ENCODE measurements at places on chromosomes 2 and 18. TPM values are rescaled to one million over a fixed set of nuclear protein-coding genes. Genes with fewer than 3 reads are reported as not detected.

GRCh38 chr2:219272356-219272755 lies 6.8 kb upstream of the DNAJB2 start:
- no peaks in the 10 kb centered on the region for H3K27me3 ChIP-seq
- H3K4me3 ChIP-seq = no peak overlapping the region
- no peak overlapping the region for H3K27ac ChIP-seq
- no peaks in the 10 kb centered on the region for H3K36me3 ChIP-seq
- no peaks in the 10 kb centered on the region for H3K4me1 ChIP-seq
- DNase-seq = no peak

DNA sequence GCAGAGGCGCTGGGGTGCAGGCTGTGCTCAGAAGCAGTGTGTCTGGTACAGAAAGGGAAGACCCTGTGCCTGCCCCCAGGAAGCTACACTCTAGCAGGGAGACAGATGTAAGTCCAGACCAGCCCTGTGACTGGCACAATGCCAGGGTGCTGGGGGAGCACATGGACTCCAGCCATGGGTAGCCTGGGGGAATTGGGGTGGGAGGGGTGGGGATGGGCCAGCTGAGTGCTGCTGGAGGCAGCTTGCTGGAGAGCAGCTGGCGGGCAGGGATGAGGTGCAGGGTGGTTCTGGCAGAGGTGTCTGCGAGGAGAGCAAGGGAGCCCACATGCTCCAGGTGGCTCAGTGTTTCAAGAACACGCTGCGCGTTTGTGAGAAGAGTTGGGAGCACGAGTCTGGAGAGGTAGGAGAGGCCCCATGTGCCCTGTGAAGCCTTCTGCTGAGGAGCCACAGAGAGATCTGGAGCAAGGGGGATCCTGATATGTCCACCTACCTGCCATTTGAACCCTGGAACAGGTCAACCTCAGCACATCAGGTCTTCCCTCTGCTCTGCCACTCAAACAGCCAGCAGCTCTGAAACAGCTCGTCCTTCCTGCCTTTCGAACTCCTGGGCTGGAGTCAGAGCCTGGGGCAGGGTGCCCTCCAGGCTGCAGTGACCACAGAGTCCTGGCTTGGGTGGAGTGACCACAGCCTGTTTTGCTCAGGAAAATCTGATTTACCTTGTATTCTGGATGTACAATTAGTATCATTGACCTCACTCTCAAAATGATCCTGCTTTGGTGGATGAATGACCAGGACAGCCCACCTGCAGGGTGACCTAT lies 15.1 kb downstream of the ALLC start:
- H3K27me3 ChIP-seq = no peaks in the 10 kb centered on the region
- H3K4me1 ChIP-seq = no peaks in the 10 kb centered on the region
- no peaks in the 10 kb centered on the region for H3K36me3 ChIP-seq

- no peaks in the 10 kb centered on the region for H3K36me3 ChIP-seq
- no peaks in the 10 kb centered on the region for H3K4me1 ChIP-seq
- DNase-seq = no peak
Observed at GRCh38 chr2:199977984-199978415, 22.6 kb downstream of the MAIP1 start.

Gene FZD7
- 37.1 TPM for total RNA-seq

Gene AKAIN1
- total RNA-seq = not detected

- no peak for DNase-seq
- no peaks in the 10 kb centered on the region for H3K36me3 ChIP-seq
- peaks cover 46% of the 10 kb centered on the region for H3K4me1 ChIP-seq
- H3K27me3 ChIP-seq = no peaks in the 10 kb centered on the region
- H3K4me3 ChIP-seq = no peak overlapping the region
Observed at GRCh38 chr2:235637896-235638295, 144.1 kb downstream of the AGAP1 start.

GRCh38 chr2:223537651-223538601 lies 64.2 kb downstream of the SCG2 start:
- no peaks in the 10 kb centered on the region for H3K36me3 ChIP-seq
- no peak overlapping the region for H3K27ac ChIP-seq
- DNase-seq = no peak

DNA sequence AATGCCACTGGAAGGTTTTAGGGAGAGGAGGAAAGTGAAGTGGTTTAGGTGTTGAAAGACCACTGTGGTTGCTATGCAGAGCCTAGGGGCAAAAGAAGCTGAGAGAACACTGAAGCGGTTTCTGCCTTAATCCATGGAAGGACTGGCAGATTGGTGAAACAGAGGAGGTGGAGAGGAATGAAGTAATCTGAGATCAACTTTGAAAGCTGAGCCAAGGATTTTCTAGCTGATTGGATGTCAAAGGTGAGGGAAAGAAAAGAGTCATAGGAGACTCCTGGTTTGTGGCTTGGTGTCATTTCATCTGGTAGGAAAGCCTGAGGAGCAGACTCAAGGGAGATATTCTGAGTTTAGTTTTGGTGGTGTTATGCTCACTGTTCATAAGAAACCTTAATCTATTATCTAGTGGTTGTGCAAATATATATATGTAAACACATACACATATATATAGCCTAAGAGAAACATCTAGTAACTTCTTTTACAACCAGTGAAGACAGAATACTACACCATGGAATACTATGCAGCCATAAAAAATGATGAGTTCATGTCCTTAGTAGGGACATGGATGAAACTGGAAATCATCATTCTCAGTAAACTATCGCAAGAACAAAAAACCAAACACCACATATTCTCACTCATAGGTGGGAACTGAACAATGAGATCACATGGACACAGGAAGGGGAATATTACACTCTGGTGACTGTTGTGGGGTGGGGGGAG lies 134.1 kb upstream of the CREB1 start:
- no peak overlapping the region for H3K4me3 ChIP-seq
- no peak for DNase-seq
- no peaks in the 10 kb centered on the region for H3K36me3 ChIP-seq
- H3K27ac ChIP-seq = no peak overlapping the region
- no peaks in the 10 kb centered on the region for H3K4me1 ChIP-seq

- no peak overlapping the region for H3K27ac ChIP-seq
- no peaks in the 10 kb centered on the region for H3K27me3 ChIP-seq
- H3K36me3 ChIP-seq = no peaks in the 10 kb centered on the region
- DNase-seq = no peak
Observed at GRCh38 chr2:18077704-18078103, 199.2 kb downstream of the KCNS3 start.

Gene NTSR2
- not detected for total RNA-seq

Gene ALPI
- not detected for total RNA-seq

Gene TXNDC2
- 0.49 TPM for total RNA-seq

Gene LMAN1
- total RNA-seq = 52.8 TPM

Gene POTEJ
- total RNA-seq = not detected

Gene KRTCAP3
- 3.9 TPM for total RNA-seq

Gene CNTNAP5
- not detected for total RNA-seq

- no peak for DNase-seq
- H3K4me3 ChIP-seq = no peak overlapping the region
- H3K27me3 ChIP-seq = no peaks in the 10 kb centered on the region
- no peaks in the 10 kb centered on the region for H3K4me1 ChIP-seq
- H3K36me3 ChIP-seq = no peaks in the 10 kb centered on the region
- H3K27ac ChIP-seq = no peak overlapping the region
Observed at GRCh38 chr2:120629241-120629895, 106.3 kb upstream of the GLI2 start.

DNA sequence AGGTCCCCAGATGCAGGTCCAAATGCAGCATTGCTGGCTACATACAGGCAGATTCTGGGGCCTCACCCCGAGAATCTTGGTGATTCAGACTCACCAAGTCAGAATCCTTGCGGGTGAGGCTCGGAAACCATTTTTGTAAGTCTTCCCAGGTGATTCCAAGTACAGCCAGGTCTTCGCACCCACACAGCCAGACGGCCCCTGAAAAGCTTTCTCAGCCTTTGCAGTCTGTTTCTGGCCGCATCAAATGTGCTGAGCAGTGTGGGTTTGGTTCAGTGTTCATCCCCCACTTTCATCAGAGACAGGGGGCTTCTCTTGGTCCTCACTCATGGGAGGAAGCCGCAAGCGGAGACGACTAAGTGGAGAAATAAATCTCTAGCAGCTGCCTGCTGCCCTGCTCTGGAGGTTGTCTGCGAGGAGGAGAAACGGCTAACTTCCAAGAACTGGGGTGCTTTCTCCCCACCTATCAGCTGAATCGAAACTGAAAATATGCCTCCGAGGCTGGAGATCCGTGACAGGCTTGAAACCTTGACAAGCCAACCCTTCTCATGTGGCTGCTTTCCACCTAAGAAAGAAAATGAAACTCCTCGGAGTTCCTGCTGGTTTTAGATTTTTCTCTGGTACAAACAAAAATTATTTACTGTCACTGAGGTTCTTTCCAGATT lies 8.9 kb upstream of the TMEM185B start:
- H3K36me3 ChIP-seq = no peaks in the 10 kb centered on the region
- H3K27me3 ChIP-seq = no peaks in the 10 kb centered on the region
- peak overlapping the region; percentile 78 for H3K27ac ChIP-seq
- no peak for DNase-seq
- H3K4me3 ChIP-seq = peak overlapping the region; percentile 36

Gene SPR
- 45.7 TPM for total RNA-seq

GRCh38 chr2:184847331-184847730 lies 249.0 kb downstream of the ZNF804A start:
- H3K27ac ChIP-seq = no peak overlapping the region
- no peak for DNase-seq
- H3K4me3 ChIP-seq = no peak overlapping the region
- H3K36me3 ChIP-seq = no peaks in the 10 kb centered on the region
- no peaks in the 10 kb centered on the region for H3K4me1 ChIP-seq

Gene CROCC2
- total RNA-seq = 0.49 TPM

Gene TET3
- total RNA-seq = 12.3 TPM

GRCh38 chr2:48069769-48070168 lies 163.5 kb upstream of the FBXO11 start:
- H3K4me1 ChIP-seq = no peaks in the 10 kb centered on the region
- no peaks in the 10 kb centered on the region for H3K36me3 ChIP-seq
- no peak overlapping the region for H3K27ac ChIP-seq
- H3K27me3 ChIP-seq = no peaks in the 10 kb centered on the region

Gene COX7A2L
- 83.2 TPM for total RNA-seq

DNA sequence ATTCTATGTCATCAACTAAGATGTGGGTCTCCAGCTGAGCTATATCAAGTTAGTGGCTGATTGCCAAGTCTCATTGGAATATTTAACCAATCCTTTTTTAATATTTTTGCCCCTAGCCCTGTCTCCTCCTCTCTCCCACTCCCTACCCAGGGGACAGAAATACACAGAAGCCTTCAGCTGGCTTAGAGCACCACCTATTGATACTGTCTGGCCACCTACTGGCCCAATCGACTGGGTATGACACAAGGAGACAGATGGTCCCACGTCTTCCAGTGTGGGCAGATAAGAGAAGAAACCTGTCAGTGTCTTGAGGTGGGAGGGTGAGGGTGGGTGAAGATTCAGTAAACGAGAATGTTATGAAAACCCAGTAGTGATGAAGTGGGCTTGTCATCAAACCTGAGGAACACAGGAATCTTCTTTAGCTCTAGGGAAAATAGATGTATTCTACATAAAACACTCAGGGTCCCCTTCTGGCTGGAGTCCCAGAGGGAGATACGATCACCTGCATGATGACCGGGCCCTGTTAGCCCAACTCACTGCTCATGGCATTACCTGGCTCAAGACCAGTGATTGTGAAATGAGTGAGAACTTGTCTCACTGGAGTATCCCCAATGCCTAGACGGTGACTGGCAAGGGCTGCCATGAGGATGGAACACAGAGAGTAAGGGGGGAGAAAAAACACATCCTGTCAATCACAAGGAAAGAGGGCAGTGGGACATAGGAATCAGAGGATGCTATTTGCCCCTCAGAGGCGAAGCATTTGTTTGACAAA lies 26.7 kb downstream of the POLR1A start:
- peaks cover 17% of the 10 kb centered on the region for H3K4me1 ChIP-seq
- DNase-seq = no peak
- H3K36me3 ChIP-seq = no peaks in the 10 kb centered on the region
- no peak overlapping the region for H3K4me3 ChIP-seq
- H3K27ac ChIP-seq = no peak overlapping the region

- no peak overlapping the region for H3K4me3 ChIP-seq
- no peak for DNase-seq
- no peaks in the 10 kb centered on the region for H3K36me3 ChIP-seq
- no peaks in the 10 kb centered on the region for H3K27me3 ChIP-seq
Observed at GRCh38 chr2:3807853-3808252, 104.5 kb downstream of the DCDC2C start.

GRCh38 chr2:66717218-66717905 lies 282.4 kb downstream of the MEIS1 start:
- no peak overlapping the region for H3K27ac ChIP-seq
- no peaks in the 10 kb centered on the region for H3K36me3 ChIP-seq
- no peak for DNase-seq
- no peaks in the 10 kb centered on the region for H3K4me1 ChIP-seq
- no peaks in the 10 kb centered on the region for H3K27me3 ChIP-seq
- H3K4me3 ChIP-seq = no peak overlapping the region

DNA sequence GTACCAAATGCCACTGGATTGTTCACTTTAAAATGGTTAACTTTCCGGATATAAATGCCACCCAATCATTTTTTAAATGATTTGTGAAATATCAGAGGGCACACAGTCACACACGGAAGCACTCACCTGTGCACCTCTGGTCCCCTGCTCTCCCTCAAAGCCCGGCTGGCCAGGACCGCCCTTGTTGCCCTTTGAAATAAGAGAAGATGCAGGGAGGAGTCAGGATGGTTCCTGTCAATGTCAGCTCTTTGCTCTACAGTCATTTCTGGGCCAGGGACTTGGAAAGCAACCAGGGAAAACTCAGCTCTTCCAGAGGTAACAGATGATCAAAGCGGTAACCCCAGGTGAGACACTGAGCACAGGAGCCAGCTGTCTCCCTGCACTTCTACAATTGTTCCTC lies 60.7 kb downstream of the COL6A3 start:
- peaks cover 3% of the 10 kb centered on the region for H3K36me3 ChIP-seq
- peak overlapping the region; percentile 64 for H3K27ac ChIP-seq
- no peaks in the 10 kb centered on the region for H3K27me3 ChIP-seq
- peak; percentile 37 for DNase-seq
- peaks cover 81% of the 10 kb centered on the region for H3K4me1 ChIP-seq
- H3K4me3 ChIP-seq = no peak overlapping the region

- DNase-seq = peak; percentile 79
- no peak overlapping the region for H3K27ac ChIP-seq
- H3K4me1 ChIP-seq = no peaks in the 10 kb centered on the region
- no peak overlapping the region for H3K4me3 ChIP-seq
Observed at GRCh38 chr2:60818272-60818671, 62.2 kb downstream of the PAPOLG start.

Gene CD8B2
- total RNA-seq = 0.74 TPM

GRCh38 chr2:218323526-218324472 lies 31.5 kb upstream of the TMBIM1 start:
- H3K27me3 ChIP-seq = no peaks in the 10 kb centered on the region
- peak overlapping the region; percentile 77 for H3K4me3 ChIP-seq
- H3K27ac ChIP-seq = peak overlapping the region; percentile 85
- DNase-seq = no peak

Gene SP5
- total RNA-seq = 1.7 TPM

GRCh38 chr2:15838481-15839090 lies 101.8 kb upstream of the MYCN start:
- H3K4me1 ChIP-seq = no peaks in the 10 kb centered on the region
- H3K36me3 ChIP-seq = no peaks in the 10 kb centered on the region
- no peak overlapping the region for H3K27ac ChIP-seq
- no peak for DNase-seq

GRCh38 chr2:65576278-65576677 lies 143.9 kb upstream of the SPRED2 start:
- H3K27me3 ChIP-seq = no peaks in the 10 kb centered on the region
- peaks cover 17% of the 10 kb centered on the region for H3K4me1 ChIP-seq
- H3K36me3 ChIP-seq = no peaks in the 10 kb centered on the region

Gene MOGAT1
- not detected for total RNA-seq

Data from vagina (tissue), 2 donors.